Heart left ventricle (tissue), 16 donors: ENCODE measurements at places on chromosomes 3 and 15. TPM values are rescaled to one million over a fixed set of nuclear protein-coding genes. Genes with fewer than 3 reads are reported as not detected.
A peak's percentile ranks its signal among the peaks of the same experiment; 100 is the strongest.

- no peak overlapping the region for H3K27ac ChIP-seq
- H3K4me3 ChIP-seq: no peak overlapping the region
- no peaks in the 10 kb centered on the region for H3K36me3 ChIP-seq
- DNase-seq: no peak
- H3K4me1 ChIP-seq: no peaks in the 10 kb centered on the region
Observed at GRCh38 chr3:70919091-70919490, 606.7 kb upstream of the MDFIC2 start.

GRCh38 chr3:138465925-138466324 lies 31.5 kb downstream of the ESYT3 start:
- H3K27me3 ChIP-seq: no peaks in the 10 kb centered on the region
- DNase-seq: no peak
- no peaks in the 10 kb centered on the region for H3K36me3 ChIP-seq

- no peaks in the 10 kb centered on the region for H3K36me3 ChIP-seq
- no peaks in the 10 kb centered on the region for H3K4me1 ChIP-seq
- H3K27me3 ChIP-seq: no peaks in the 10 kb centered on the region
- no peak overlapping the region for H3K4me3 ChIP-seq
Observed at GRCh38 chr15:39830166-39830565, 47.5 kb upstream of the FSIP1 start.

DNA sequence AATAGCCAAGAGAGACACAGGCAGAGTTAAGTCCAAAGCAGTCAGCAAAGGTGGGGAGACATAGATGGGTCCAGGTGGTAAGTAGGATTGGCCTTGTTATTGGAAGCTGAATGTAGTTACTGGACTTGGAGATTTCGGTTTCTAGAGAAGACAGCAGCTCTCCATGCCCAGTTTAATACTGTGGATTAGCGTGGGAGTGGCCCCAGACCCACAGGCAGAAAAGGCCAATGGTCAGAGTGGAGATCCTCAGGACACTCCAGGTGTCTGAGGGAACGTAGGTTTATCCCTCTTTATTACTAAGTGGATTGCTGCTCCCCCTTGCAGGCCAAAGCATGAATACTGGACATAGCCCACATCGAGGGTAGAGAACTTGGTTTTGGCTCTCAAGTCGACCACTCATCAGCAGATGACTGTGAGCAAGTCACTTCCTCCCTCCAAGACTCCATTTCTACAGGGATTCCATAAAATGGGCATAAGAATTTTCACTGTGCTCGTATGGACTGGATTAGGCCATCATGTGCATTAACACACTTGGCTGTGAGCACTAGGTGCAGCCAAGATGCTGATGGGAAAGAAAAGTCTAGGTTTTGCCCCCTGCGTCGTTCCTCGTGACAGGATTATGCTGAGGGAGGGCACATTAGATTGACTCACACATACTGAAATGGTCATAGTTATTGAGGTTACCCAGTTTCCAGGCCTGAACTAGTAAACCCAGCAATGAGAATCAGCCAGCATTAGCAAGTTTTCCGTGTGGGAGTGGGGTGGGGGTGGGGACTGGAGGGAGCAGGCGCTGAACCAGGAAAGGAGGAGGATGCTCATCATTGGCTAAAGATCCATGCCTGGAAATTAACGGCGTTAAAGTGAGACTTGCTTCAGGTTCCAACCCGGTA lies 225.2 kb upstream of the TPRG1 start:
- H3K27ac ChIP-seq: peak overlapping the region; percentile 96
- H3K27me3 ChIP-seq: no peaks in the 10 kb centered on the region
- DNase-seq: no peak
- peak overlapping the region; percentile 14 for H3K4me3 ChIP-seq
- peaks cover 34% of the 10 kb centered on the region for H3K4me1 ChIP-seq
- no peaks in the 10 kb centered on the region for H3K36me3 ChIP-seq

DNA sequence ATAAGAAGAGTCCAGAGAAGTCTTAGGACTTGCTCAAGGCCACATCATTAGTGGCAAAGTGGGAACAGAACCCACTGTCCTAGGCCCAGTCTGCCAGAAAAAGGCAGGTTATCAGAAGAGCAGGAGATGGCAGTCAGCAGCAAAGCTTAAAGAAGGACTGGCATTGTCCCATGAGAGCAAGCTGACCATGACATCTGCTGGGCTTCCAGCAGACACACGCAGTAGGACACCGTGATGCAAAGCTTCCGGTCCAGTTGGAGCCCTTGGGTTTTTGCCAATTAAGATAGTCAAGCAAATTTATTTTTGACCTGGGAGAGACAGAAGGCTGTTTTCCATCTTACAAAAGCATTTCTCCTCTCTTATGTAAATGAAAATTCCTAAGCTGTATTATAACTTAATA lies 42.1 kb downstream of the ZBTB38 start:
- peak overlapping the region; percentile 96 for H3K27ac ChIP-seq
- H3K4me1 ChIP-seq: peaks cover 9% of the 10 kb centered on the region
- H3K27me3 ChIP-seq: no peaks in the 10 kb centered on the region
- H3K4me3 ChIP-seq: peak overlapping the region; percentile 28
- peaks cover 62% of the 10 kb centered on the region for H3K36me3 ChIP-seq

DNA sequence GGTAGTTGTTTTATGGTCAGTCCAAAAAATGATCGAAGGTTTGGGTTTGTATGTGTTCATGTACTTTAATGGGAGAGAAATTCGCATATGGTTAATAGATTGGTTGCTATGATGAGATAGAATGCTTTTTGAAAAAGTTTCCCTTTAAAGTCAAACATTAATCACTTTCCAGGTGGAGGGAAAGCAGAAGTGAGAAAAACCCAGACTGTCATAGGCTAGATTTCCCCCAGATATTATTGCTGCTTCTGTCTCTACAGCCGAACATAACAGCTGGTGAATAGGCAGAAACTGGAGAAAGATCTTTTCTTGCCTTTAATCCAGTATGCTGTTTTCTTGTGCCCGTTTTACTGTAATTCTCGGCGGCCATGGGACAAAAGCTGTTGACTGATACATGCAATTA lies 287.6 kb downstream of the SOX2 start:
- H3K4me1 ChIP-seq: no peaks in the 10 kb centered on the region
- H3K27ac ChIP-seq: no peak overlapping the region
- no peak for DNase-seq

GRCh38 chr3:183224180-183224970 lies 28.7 kb upstream of the B3GNT5 start:
- no peak for DNase-seq
- H3K4me3 ChIP-seq: no peak overlapping the region
- H3K27me3 ChIP-seq: no peaks in the 10 kb centered on the region
- H3K4me1 ChIP-seq: no peaks in the 10 kb centered on the region
- no peak overlapping the region for H3K27ac ChIP-seq

GRCh38 chr3:22980346-22980745 lies 222.8 kb upstream of the UBE2E2 start:
- no peak for DNase-seq
- H3K4me1 ChIP-seq: peaks cover 3% of the 10 kb centered on the region
- H3K27ac ChIP-seq: no peak overlapping the region
- H3K27me3 ChIP-seq: no peaks in the 10 kb centered on the region

The HIGD2B gene
- not detected for total RNA-seq

The PLA2G4D gene
- not detected for total RNA-seq

The LRRC31 gene
- total RNA-seq: not detected

The IGF2BP2 gene
- total RNA-seq: 21.8 TPM

The ROBO2 gene
- total RNA-seq: not detected

The ZNF774 gene
- 3.3 TPM for total RNA-seq
